ENCODE measurements at places on chromosomes 1 and 21.

DNA sequence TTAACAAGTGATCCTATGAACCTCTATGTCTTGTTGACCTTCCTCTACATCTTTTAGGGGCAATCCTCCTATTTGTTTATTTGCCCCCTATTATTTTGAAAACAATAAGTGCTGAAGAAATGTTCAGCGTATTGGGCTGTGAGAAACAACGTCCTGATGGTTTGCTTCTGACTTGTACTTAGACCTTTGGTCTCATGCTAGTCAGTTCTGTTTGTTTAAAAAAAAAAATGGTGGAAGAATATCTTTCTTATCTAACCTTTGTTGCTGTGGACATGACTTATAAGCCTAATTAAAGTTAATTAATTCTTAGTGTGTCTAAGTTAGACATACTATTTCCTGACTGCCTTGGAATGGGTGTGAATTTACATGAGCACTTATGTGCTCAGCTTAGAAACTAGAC, 20.7 kb downstream of the ATP1A1 start:
- DNase-seq, result no peak

GRCh38 chr1:50873458-50874187, 86.4 kb downstream of the FAF1 start:
- peak; percentile 91 for DNase-seq

GRCh38 chr1:58779801-58780382, 4.0 kb downstream of the JUN start:
- DNase-seq, result no peak

DNA sequence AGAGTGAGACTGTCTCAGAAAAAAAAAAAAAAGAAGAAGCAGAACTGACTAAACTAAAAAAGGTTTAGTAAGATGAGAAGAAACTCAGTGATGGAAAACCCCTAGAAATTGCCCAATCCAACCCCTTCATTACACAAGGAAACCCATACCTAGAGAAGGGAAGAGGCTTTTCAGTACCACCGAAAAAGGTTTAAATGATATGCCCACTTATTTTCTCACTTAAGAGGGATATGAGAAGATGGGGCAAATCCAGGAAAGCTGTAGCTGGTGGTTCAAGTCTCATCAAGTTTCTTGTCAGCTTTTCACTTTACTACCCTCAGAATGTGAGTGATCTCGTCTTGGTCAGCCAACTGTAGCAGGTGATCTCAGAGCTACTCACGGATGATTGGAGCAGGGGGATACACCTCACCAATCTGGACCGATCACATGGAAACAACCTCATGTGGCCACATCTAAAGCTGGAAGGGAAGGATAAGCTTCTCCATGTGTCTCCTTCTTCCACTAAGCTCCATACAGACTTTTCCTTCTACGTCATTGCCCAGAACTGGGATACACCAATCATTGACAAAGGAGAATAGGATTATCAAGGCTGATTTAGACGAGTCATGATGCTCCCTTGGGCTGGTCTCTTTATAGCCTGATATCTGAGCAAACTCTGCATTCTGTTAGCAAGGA, 126.7 kb upstream of the POU3F1 start:
- DNase-seq, result no peak

DNA sequence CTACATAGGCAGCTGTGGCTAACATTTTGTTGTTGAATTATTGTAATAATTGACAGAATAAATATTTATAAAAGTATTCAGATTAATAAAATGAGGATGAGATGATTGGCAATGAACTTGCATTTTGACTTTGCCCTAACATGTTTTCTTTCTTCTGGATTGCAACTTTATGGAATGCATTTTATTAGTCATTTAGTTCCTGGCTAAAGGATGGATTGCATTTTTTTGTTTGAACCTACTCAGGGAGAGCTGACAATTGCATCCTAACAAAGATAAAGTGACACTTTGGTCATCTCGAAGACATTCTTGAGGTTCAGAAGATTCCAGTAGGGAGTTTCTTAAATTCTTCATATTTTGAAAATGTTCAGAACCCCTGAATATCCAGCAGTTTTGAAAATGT, 37.5 kb downstream of the PGM1 start:
- no peak for DNase-seq

DNA sequence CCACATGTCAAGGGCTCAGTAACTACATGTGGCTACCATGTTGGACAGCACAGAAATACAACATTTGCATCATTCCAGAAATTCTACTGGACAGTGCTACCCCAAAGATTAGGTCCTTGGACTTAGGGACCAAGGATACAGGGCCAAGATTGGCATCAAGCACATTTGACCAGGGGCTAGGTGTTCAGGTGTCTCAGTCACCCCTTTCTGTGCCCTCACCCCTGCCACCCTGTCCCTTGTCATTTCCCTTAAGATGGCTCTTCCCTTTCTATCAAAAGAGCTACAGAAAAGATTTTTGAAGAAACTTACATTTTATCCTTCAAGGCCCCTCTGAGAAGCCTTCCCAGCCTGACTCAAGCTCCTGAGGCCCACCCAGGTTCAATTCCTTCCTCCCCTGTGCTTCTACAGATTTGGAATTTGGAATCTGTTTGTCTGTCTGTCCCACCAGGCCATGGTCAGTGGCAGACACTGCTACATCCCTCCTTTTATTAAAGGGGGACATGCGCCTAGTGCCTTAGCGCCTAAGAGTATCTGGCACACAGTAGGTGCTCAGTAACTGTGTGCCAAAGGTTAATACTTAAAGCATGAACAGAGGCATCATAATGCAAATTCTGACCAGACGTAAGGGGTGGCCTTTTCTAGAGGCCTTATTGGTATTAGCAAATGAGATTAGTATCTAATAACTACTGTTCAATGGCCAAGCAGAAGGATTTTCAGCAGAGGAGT, 21.4 kb downstream of the CSF1 start:
- no peak for DNase-seq

GRCh38 chr1:207698822-207699483, 52.9 kb upstream of the CD46 start:
- peak; percentile 75 for DNase-seq

- no peak for DNase-seq
Observed at GRCh38 chr1:187042538-187042937, 213.8 kb downstream of the PLA2G4A start.

DNA sequence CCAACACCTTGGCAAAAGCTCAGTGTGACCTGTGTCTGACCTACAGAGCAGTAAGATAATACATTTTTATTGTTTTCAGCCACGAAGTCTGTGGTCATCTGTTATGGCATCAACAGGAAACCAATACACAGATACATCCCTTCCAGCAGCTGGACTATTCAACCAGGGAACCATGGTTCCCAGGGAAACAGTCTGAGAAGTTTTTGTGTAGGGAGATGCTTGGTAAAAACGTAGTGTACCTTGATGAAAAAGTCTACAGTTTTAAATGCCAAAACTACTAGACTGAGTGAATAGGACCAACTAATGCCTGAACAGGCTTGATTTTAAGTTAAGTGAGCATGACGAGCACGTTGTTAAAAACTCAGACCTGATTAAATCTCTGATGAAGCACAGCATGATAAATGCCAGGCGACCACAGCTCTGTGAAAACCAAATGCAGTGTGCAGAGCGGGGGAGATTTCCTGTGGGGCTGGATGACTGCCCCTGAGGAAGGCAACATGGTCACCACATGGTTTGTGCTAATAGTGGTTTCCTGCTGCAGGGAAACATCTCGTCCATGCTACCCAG, 228.9 kb downstream of the TNR start:
- DNase-seq, result peak; percentile 55

DNA sequence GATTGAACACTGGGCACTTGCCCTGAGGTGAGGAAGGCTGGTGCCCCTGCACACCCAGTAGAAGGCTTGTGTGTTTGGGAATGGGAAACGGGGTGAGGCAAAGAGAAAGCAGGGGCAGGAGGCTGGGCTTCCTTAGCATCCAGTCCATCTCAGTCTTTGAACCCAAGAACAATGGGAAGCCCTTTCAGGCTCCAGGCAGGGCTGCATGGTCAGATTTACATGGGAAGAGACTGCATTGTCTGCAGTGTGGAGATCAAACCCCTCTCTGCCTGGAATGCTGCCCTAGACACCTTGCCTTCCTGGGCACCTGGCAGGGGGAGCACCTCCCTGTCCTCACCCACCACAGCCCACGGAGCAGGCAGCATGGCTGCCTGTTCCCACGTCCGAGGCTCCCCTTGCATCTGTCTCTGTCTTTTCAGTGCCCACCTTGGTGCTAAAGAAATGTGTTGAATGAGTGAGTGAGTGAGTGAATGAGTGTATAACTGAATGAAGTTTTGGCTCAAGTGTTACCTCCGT, 268.5 kb downstream of the GRIK3 start:
- no peak for DNase-seq

DNA sequence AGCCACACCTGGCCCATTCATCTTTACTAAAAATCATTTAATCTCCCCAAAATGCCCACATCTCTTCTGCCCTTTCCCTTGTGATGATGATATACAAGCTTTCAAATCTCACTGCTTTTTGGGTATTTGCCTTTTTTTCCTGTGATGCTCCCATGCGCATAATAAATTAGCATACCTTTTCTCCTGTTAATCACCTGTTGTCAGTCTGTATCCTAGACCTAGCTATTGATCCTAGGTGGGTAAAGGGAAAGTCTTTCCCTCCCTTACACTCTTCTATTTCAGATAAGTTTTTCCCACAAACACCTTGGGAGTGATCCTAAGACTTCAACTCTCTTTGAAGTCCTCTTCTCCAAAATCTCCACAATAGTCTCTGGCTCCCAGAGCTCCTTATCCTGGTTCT, 12.0 kb upstream of the SLC35A3 start:
- no peak for DNase-seq

All from hematopoietic multipotent progenitor cell treated with erythropoietin and hydrocortisone succinate and interleukin-3 and kit ligand, for 6 days (in vitro differentiated cells).